ENCODE measurements at places on chromosomes 3 and 15.

DNA sequence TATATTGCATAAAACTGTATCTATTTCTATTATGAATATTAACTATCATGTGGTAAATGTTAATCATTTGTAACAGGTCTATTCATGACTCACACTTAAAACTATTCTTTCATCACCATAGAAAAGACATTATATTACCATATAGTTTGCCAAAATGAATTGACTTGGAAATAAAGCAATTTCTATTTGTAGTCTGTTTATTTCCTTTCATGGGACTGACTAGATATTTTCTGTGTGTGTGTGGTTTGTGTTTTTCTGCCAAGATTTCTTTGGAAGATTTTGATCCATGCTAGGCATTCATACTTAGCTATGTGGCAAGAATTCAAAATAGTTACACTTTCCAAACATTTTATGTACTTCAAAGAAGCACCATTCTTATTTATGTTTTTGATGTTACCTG is 522.5 kb upstream of the AGTR1 start:
- no peak for DNase-seq

GRCh38 chr3:42376344-42376798 is 34.0 kb downstream of the LYZL4 start:
- DNase-seq = peak; percentile 36

DNA sequence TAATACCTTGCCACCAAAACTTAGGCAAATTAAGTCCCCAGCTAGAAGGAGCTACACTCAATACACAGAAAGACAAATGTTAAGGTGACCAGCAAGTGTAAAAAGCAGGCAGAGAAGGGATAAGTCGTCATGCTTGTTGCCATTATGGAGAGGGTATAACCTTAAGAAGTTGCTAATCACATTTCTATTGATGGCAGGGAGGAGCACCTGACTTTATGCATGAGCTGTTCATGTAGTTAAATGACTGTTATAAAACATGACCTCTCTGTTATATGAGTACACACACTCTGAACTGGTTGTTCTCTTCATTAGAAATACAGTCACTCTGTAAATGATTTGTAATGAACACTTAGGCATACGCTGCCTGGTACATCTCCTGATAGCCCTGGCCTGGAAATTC is 6.6 kb upstream of the CCNL1 start:
- no peak for DNase-seq

GRCh38 chr15:90054618-90055097 is 47.6 kb downstream of the IDH2 start:
- no peak for DNase-seq

GRCh38 chr3:138451595-138452162 is 17.3 kb downstream of the ESYT3 start:
- no peak for DNase-seq

- no peak for DNase-seq
Measured at GRCh38 chr3:43399034-43399433, 112.7 kb downstream of the SNRK start.

DNA sequence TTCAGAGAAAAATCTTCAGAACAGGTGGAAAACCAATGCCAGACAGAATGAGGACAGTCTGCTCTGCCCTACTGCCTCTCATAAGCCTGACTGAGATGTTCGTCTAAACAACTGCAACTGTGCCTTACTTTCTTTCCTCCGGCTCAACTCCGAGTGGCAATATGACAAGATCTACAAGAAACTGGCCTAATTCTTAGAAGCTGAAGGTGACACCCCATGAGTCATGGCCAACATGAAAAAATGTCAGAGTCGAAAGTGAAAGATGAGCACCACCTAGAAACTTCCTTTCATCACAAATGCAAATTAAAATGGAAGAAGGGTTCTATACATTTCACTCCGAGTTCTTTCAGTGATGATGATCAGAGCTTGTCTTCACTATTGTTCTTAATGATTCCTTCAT is 12.9 kb downstream of the PCYT1A start:
- no peak for DNase-seq

GRCh38 chr15:72482275-72482674 is 8.1 kb downstream of the ARIH1 start:
- no peak for DNase-seq

DNA sequence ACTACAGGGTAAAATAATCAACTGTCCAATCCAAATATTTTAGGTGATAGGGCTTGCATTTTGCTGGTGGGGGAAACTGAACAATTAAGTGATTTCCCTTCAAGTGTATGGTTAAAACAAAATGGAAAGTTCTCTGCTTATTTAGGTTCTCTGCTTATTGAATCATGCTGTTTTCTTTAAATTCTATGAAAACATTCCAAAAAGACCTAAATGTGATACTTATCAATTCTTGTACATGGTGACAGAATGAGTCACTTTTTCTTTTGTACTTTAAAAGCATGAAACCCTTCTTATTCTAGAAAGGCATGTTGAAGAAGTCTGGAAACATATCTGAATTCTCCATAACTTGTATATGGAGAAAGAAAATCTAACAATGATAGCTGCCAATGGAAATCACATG is 192.6 kb downstream of the FMN1 start:
- no peak for DNase-seq

DNA sequence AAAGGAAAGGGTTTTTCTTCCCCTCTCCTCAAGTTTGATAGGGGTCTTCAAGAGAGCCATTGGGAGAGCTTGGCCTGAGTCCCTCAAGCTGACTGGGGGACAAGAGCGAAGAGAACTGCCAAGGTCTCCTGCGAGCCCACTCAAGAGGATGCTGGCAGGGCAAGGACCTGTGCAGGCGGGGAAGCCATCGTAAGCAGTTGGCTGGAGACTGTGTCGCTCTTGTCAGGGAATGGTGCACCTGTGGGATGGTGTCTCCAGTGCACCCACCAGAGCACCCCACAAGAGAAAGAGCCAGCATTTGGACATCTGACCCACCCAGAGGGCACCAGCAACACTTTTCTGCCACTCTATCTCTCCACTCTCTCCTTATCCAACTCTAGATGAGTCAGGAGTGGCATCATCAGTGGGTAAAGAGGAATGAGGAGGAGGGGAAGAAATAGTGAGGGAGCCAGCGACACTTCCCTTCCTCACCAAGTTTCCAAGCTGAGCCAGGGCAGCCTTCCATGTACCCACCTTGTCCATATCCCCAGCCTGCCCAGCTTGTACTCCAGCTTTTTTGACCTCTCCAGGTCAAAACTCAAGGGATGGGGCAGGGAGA is 13.6 kb upstream of the XIRP1 start:
- DNase-seq = no peak

GRCh38 chr3:157695103-157695502 is 191.9 kb upstream of the VEPH1 start:
- no peak for DNase-seq

DNA sequence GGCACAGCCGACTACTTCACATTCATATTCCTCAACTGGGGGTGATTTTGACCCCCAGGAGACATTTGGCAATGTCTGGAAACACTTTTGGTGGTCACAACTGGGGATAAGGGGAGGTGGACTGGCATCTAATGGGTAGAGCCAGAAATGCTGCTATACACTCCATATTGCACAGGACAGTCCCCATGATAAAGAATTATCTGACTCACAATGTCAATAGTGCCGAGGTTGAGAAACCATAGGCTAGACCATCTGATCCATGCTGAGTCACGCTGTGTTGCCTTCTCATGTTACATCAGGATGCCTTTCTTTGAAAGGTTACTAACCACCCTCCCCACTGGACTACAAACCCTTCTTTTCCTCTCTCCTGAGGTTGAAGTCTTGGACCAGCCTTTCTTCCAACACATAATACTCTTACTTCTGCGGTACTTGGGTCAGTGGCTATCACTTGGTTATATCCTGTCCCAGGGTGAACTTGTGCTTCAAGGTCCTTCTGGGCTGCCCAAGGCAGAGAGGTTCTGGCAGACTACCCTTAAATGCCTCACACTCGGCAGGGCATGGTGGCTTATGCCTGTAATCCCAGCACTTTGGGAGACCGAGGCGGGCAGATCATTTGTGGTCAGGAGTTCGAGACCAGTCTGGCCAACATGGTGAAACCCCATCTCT is 68.8 kb downstream of the CTNNB1 start:
- peak; percentile 82 for DNase-seq

- no peak for DNase-seq
Measured at GRCh38 chr3:102826636-102827035, 391.8 kb downstream of the ZPLD1 start.

DNA sequence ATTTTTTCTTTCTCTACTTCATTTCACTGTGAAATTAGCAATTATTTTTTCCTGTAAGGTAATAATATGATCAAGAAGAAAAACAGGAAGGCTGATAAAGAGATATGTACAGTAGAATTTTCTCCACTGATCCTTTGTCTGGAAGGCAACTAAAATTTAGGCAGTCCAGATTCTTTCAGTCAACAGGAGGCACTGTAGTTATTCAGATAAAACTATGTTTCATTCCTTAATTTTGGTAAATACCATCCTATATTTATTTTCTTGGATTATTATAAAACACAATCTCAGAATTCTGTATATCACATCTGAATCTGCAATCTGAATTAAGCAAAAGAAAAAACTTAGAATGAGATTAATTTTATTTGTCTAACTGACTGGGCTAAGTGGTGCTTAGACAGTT is 343.2 kb downstream of the LSAMP start:
- DNase-seq = no peak

GRCh38 chr3:136584728-136585127 is 167.4 kb downstream of the STAG1 start:
- DNase-seq = no peak

GRCh38 chr15:61132211-61132610 is 96.9 kb downstream of the RORA start:
- no peak for DNase-seq

- no peak for DNase-seq
Measured at GRCh38 chr3:103516950-103517349, 1082.1 kb downstream of the ZPLD1 start.

- DNase-seq = no peak
Measured at GRCh38 chr3:74643636-74644035, 29.2 kb upstream of the CNTN3 start.

DNA sequence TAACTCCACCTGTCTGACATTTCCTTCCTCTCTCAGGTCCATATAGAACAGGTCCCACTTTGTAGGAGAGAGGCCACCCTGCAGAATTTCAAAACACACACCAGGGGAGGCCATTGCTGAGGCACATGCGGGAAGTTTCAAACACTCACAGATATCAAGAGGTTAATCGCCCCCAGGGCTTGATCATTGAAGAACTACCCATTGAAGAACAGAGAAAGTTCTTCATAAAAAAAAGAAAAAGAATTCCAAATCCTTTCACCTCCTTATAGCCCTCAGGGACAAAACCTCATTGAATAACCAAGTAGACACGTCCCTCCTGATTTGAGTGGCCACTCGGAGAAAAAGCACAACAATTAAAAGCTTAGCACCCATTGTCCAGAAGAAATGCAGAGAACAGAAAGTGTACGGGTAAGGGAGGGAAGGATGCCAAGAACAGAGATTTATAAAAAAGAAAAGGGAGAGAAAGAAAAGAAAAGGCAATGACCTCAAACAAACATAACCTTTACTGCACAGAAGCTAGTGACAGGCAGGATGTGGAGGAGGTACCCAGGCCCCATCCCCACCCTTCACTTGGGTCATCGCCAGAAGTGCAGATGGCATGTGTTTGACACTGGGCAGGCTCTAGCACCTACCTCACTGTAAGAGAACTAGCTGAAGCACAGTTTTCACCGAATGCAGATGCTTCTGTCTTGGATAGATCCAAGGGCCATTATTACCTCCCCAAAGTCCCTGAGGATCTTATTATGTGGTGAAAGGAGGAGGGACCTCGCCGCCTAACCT is 112.3 kb upstream of the HES1 start:
- no peak for DNase-seq

- no peak for DNase-seq
Measured at GRCh38 chr3:82342521-82342920, 581.1 kb upstream of the GBE1 start.

DNA sequence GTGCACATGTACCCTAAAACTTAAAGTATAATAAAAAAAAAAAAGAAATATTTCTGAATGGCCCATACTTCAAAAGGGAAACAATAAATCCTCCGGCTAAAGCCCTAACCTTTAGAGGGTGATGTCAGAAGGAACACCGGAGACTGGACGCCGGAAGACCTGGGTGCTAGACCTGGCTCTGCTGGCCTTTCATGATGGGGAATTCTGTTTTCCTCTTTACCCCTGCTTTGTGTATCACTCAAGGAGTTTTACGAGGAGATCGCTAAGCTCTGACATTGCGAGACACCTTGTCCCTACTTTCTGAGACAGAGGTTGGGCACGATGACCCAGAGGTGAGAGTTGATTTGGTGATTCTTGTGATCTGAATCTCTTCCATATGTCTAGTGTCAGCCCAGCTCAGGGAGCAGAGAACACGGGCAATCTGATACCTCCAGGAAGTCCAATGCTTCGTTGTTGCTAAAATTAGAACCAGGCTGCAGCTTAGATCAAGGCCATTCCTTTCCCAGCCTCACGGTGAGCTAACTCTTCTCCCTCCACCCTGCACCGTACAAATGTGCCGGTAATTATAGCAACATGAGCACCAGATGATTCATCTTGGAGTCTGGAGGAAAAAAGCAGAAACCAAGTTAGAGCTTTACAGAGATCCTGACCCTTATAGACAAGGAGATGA is 42.0 kb upstream of the CFAP161 start:
- peak; percentile 29 for DNase-seq

DNA sequence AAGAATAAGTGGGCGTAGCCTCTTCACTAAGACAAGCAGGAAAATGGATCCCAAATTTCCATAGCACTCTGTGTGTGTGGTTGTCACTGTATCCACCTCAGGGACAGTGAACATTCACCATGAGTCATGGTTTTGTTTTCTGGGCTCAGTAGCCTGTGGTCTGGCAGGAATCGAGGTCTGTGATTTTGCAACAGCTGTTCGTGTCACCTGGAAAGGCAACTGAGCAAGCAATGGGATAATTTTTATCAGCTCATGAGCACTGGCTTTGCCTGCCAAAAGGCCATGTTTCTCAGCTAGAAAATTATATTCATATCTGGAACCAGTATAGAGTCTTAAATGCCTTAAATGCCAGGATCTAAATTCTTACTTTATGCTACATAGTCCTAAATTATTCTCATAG is 60.9 kb downstream of the STRIT1 start:
- DNase-seq = peak; percentile 54

DNA sequence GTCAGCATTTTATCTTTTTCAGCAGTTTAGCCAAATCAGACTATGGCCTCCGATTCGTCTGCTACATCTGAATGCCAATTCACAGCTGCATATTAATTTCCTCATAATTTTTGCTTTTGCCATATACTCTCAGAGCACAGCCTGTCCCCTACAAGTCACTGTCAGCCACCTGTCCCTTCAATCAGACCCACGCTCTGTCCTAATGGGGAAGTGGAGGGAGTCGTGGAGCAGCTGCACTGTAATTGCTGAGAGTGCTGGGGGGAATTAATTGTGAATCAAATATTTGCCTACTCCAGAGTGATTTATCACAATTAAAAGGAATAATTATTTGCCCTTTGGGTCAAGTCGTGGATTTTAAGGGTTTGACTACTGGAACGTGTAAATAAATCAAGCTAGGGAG is 75.5 kb downstream of the EBLN2 start:
- DNase-seq = no peak
